ENCODE measurements at places on chromosomes 5 and 9.

DNA sequence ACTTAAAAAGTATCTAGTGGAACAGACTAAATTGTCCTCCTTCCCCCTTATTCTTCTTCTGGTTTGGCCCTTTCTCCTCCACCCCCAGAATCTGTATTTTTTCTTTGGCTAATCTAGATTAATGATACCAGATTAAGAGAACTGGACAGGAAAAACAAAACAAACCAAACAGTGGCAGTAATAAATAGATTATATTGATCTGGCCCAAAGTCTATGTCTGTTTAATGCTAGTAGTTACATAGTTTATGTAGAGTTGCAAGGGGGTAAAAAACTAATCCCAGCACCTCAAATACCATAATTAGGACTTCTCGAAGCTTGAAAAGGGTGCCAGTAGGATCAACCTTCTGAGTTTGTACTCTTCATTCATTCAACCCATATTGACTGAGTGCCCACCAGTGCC lies 104.5 kb downstream of the ARL15 start:
- no peak for DNase-seq

DNA sequence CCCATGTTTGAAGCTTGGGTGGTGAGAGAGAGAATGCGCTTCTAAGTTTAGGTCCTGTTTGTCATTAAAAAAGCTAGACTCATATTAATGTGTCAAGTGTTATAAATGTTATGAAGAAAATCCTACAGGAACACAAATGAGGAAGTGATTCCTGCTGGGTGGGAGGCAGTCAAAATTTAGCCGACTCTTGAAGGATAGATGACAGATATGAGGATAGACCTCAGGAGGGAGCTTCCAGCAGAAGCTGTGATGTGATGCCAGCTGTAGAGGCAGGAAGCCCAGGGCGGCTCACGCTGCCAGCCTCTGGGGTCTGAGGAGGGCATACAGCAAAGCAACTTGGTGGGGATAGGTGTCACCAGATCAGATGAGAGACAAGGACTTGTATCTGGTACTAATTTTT lies 74.7 kb upstream of the ADAMTS16 start:
- DNase-seq, result no peak

DNA sequence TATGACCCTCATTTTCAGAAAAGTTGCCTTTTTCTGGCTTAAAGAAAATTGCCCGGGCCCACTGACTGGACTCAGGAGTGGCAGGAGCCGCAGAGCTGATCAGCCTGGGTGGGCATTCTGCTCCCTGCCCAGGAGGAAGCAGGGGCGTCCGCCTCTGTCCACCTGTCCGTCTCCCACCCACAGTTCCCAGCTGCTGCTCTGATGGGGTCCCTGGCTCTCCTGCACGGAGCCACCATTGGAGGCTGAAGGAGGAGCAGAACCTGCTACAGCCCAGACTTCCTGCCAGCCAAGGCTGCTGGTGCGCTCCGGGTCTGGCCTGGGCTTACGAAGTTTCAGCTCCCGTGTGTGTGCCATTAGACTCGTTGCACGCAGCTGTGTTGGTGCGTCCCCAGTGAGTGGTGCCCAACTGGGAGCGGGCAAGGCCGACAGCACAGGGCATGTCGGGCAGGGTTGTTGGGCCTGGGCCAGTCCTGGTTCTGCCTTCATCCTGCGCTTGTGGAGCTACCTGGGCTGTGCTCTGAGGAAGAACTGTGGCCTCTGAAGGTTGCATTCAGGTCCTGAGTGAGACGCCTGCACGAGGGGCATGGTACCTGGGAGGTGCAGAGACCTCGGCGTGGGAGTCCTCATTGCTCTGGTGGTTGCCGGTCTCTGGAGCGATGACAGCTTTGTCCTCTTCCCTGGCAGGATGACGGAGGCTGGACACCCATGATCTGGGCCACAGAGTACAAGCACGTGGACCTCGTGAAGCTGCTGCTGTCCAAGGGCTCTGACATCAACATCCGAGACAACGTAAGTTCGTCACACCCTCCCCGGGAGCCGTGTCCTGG lies 77.2 kb upstream of the CACNA1B start:
- no peak for DNase-seq

DNA sequence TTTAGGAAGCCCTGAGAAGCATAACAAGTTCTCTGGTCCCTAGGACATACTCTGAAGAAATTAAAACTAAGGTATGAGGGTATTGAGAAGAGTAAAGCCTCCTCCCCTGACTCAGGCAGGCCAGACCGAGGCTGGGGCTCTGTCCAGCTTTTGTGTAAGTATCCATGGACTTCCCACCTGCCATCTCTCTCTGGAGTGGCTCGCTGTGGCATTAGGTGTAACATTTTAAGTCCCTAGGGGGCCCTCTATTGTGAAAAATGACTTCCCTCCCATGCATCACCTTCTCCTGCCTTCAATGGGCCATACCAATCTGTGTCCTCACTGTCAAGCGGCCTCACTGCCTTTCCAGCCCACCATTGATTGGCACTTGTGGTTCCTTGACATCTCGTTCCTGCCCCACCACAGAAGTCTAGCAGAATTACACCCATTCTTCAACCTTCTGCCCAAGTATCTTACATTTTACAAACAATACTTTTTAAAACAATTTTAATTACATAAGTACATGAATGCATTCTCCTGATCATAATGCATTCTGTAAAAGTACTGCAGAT lies 205.5 kb downstream of the SLIT3 start:
- no peak for DNase-seq

Data from epithelial cell of esophagus (primary cell).